ENCODE measurements at places on chromosomes 1 and 21.

- no peak for DNase-seq
Measured at GRCh38 chr1:21503706-21504377, 5.4 kb upstream of the ALPL start.

GRCh38 chr1:93014168-93014567, 52.9 kb upstream of the DIPK1A start:
- DNase-seq: no peak

- no peak for DNase-seq
Measured at GRCh38 chr1:240936911-240937668, 325.1 kb upstream of the GREM2 start.

DNA sequence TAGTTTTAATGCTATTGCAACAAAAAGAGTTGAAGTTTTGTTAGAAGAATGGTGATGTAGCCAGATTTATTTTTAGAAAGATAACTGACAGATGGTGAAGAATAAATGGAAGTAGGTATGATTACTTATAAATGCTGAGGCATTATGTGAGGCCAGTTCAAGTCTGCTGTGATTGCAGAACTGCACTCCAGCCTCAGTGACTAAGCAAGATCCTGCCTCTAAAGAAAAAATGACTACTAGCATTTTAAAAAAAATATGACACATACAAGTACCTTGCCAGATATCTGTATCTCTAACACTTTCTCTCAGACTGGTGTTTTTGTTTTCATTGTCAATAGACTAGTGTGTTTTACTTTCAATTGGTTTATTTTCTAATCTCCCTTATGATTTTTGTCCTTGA, 1242.4 kb upstream of the ADGRL4 start:
- DNase-seq: no peak

- DNase-seq: no peak
Measured at GRCh38 chr1:3771108-3772026, 1.2 kb upstream of the SMIM1 start.

DNA sequence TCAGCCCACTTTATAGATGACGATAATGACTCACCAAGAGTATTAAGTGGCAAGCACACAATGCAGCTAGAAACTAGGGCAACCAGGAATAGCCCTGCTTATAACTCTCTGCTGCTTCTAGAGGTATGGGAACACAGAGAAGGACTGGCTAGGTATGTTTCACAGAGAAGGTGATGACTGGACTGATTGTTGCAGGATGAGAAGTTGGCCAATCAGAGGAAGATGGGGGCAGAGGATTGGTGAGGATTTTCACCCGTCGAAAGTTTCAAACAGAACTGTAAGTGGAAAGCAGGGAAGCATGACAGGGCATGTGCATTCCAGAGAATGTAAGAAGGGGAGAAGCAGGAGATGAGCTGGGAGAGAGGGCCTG, 222.4 kb upstream of the JUN start:
- DNase-seq: no peak

DNA sequence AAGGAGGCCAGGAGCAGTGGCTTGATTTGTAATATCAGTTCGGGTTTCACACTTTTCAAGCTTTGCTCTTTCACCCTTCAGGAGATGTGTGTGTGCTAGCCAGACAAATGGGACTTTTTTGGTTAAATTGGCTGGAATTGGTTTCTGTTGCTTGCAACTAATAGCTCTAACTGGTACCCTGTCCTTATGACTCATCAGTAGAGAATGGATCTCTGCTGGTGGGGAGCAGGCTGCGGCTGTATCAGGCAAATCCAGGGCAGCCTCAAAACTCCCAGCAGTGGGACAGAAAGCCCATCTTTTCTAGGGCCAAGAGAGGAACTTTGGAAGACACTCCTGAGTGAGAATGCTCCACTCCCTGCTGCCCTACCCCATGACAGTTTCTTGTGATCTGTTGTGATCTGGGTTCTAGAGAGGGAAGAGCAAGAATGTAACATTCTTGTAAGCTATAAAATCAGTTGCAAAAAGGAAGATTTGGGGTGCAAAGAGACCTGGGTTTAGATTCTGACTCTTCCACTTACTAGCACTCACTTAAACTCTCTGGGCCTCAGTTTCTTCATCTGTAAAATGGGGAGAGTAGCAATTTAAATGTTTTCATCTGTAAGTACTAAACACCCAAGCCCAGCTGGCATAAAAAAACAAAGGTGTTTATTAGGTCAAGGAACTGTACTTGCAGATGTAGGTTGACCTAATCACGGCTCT, 257.0 kb upstream of the TMEM51 start:
- DNase-seq: no peak

DNA sequence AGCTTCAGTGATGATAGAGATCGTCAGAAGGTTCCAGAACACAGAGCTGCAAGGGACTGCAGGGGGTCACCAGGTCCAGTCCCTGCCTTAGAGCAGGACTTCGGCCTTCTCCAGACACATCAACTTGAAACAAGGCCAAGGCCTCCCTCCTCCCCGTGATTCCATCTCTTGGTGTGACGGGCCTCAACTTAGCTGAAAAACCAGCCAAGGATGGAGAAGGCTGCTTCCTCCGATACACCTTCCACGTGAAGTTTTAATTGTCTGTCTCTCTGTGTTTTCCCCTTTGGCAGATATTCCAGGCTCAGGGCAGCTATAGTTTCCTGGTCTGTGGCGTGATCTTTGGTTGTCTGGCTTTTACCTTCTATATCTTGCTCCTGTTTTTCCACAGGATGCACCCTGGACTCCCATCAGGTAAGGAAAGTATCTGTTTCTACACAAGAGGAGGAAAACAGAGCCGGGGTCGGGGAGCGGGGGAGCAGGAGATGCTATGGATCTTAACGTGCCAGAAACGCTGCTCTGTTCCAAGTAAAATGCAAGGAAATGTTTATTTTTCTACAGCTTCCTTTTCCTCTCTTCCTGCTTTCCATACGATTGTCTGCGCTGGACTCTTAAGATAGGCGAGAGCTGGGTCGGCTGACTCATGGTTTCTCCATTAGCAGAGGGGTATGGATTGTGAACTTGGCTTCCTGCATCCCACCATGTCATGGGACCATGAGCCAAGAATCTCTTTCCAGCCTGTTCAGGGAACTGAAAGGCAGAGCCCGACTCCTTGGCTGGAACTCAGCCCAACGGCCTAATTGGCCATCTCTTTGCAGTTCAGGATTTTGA, 32.8 kb downstream of the ELK4 start:
- DNase-seq: no peak

DNA sequence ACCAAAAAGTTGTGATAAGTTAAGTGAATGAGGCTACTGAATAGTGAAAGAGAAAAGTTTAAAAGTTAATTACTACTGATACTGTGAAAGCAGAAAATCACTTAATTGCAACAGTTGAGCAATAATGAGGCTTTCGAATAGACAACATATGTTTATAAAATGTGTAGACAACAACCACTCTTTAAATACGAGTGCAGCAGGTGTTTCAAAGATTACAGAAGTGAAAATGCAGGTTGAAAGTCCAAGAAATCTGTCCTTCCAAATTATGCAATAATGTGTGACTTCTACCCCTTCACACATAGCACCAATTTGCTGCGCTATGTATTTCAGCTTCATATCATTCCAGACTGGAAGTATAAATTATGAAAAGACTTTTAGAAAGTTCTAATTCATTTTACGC, 213.0 kb downstream of the COL24A1 start:
- no peak for DNase-seq
